ENCODE measurements at places on chromosomes 5 and 9.
A peak's percentile ranks its signal among the peaks of the same experiment; 100 is the strongest.

GRCh38 chr9:4012441-4012840, 287.4 kb downstream of the GLIS3 start:
- no peak for DNase-seq

DNA sequence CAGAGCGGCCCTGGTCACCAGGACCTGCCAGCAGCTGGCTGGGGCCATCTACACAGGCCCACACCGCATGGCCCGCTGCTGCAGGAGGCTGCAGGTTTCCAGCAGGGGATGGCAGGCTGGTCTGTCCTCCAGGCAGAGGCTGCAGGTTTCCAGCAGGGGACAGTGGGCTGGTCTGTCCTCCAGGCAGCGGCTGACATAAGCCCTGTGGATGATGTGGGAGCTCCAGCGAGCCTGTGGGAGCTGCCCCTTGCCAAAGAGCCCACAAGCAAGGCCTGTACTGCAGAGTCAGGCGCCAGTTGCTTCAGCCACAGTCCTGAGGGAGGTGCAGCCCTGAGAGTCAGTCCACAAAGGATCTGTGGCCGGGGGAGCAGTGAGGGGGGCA, 18.5 kb downstream of the TPPP start:
- DNase-seq = no peak

DNA sequence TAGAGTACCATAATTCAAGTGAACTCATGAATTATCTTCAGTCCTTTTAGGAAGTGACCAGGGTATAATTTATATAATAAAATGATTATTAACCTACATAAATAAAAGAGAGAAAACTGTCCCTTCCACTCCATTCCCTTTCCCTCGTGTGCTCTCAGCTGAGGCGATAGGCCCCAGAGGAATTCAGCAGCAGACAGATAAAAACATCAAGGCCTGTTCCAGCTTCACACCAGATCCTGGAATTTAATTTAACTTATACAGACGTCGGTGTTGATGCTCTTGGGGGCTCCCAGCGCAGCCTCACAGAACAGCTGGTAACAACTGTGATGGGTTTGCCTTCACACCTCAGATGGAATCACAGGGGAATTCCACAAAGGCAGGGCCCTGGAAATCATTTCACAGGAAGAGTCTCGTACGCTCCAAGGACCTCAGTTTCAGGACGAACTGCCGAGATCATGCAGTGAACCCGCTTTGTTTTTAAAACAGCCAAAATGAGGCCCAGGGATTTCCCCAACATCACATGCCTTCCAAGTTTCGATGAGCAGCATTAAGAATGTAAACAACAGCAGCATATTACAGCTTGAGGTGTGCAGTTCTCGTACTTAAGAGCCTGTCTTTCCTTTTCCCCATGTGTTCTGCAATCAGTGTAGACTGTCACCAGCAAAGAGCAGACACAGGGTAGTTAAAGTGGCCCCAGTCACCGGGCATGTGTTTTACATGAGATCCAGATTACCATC, 73.6 kb upstream of the ALDH1B1 start:
- peak; percentile 24 for DNase-seq

DNA sequence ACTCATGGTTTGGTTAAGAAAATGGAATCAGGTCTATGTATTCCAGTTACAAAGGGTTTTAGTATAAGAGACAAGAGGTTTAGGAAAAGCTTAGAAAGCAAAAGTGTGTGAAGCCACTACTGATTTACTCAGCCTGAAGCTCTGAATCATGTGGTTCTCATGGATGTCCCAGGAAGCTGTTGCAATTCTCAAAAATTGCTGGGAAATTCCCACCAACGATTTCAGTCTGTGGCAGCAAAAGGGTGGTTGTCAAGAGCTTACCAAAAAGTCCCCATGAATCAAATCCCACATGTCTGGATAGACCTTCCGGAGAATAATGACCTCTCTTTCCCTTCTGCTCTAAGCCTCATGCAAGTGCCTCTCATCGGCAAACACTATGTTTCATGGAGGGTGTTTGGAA, 929.9 kb downstream of the TLE4 start:
- peak; percentile 54 for DNase-seq

- no peak for DNase-seq
These were observed 434.9 kb upstream of the SMARCA2 start for GRCh38 chr9:1580215-1580614.
